ENCODE measurements at places on chromosomes 6 and 20.

DNA sequence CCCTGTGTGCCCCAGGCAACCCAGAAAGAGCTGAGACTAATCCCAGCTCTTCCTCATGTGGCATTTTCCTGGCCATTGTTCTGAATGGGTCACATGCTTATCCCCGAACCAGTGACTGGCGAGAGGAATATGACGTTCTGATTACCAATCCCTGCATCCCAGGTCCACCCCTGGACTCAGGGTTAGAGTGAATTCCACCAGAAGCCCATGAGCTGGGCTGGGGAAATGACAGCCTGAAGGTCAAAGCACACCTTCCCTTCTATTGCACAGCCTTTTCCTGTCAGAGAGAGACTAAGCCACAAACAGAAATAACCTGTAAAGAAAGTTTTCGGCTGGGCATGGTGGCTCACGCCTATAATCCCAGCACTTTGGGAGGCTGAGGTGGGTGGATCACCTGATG is 70.9 kb downstream of the ZNF217 start:
- DNase-seq, result no peak

GRCh38 chr6:132525866-132526265 is 12.2 kb upstream of the TAAR9 start:
- no peak for DNase-seq

DNA sequence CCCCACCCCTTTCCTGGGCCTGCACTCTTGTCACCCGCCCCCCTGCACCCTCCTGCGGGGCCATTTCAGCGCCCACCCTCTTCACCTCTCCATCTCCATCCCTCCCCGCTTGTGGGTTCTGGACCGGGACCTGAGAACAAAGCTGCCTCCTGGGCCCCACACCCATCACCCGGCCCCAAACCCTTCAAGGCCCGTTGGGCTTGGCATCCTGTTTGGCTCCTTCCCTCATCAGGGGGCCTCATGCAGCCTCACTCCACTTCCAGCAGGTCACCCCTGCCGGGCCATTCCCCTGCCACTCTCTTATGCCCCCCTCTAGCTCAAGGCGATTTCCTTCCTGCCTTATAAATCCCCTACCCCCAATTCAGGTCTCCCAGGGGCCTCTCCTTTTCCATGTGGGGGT is 67.4 kb downstream of the SRC start:
- no peak for DNase-seq

DNA sequence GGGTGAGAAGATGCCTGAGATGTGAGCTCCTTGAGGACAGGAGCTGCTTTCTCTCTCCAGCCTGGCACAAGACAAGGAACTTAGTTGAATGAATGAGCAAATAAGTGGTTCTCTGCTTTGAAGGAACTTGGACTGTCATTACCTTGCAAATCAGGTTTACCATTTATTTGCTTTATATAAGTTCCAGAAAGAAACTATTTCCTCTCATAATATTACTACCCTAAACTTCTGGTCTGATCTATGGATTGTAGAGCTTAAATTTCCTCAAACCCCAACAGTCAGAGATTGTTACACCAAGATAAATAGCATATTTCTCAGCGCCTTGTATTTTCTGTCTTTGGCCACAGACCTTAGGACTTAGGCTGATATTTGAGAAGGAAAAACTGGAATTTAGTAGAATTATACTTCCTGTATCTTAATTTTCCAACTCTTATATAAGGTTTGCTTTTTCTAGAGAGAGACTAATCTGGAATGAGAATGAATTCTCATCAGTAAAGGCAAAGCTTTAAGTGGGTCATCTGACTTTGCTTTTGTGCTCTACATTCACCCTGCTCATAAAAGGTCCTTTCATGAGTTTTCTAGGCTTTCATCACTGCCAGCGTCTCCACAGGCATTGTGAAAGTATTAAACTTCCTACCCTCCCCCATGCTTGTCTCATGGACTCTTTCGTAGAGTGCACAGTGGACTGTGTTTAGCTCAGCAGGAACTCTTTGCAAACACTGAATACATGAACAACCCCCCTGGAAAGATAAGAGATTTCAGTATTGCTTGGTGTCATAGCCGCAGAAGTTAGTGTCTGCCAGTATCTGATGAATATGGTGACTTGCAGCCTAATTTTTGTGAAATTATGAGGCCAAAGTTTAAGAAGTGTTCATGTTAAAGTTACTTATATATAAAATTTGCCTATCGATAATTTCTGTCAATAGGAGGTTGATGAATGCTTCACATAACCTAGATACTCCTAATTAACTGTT is 74.0 kb downstream of the PTPRA start:
- no peak for DNase-seq

DNA sequence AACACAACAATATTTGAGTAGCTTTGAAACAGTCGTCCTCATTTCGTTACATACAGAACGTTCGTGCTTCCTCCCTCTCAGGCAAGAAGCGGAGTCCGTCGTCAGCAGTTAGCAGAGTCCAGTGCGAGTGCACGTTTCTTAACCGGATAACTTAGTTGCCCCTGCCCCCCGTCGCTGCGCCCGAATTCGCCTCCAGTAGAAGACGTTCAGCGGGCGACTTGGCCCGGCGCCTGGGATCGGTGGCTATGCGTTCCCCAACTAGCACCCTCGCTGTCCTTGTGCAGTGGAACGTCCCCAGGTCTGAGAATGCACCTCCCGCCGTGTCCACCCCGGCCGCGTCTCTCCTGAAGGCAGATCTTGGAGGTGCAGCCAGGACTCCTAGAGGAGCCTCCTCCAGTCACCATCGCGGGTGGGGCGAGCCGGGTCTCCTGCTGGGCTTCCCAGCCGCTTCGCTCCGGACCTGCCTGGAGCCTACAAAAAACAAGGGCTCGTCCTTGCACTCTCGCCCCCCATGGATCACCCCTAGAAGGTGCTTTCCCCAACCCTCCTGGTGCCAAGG is 910 bp upstream of the PCSK2 start:
- DNase-seq, result peak; percentile 59

DNA sequence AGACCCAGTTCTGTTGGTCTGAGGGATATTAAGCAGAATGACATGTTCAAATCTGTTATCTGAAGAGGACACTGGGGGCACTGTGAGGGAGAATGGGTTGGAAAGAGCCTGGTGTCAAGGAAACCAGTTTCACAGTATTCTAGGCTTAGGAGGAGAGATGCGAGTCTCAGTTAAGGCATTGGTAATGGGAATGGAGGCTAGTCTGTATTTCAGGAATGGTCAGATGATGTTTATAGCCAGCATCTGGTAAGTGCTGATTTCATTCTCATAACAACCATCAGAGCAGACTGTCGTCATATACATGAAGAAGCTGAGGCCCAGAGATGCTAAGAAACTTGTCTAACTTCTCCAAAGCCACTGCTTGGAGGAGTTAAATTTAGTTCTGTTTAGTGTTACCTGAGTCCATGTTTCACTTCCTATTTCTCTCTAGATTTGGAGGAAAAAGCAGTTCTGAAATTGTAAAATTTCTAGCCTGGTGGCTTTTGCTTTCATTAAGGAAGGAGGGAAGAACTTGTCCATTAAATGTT is 242.0 kb downstream of the ARID1B start:
- peak; percentile 32 for DNase-seq

- no peak for DNase-seq
Measured at GRCh38 chr6:149084808-149085556, 232.5 kb upstream of the TAB2 start.

DNA sequence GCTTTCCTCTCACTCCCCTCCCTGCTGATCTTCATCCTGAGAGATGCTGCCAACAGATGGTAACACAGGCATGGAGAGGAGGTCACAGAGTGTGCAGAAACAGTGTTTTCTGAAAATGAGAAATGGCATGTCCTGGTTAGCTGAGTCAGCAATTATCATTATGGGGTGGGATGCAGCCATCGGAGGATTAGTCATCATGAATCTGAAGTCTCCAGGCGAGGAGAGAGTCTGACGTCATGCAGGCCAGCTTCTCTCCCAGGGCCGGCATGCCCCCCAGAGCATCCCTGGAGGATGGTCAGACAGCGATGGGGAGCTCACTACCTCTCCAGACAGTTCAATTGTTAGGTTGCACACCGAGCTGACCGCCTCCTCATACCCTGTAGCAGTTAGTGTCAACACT is 4.7 kb upstream of the GTSF1L start:
- no peak for DNase-seq

GRCh38 chr6:167698540-167698939 is 128.2 kb upstream of the AFDN start:
- DNase-seq, result no peak

- DNase-seq, result no peak
Measured at GRCh38 chr6:169397684-169398083, 144.0 kb upstream of the THBS2 start.

GRCh38 chr6:44549516-44549915 is 162.0 kb downstream of the CDC5L start:
- DNase-seq, result no peak

DNA sequence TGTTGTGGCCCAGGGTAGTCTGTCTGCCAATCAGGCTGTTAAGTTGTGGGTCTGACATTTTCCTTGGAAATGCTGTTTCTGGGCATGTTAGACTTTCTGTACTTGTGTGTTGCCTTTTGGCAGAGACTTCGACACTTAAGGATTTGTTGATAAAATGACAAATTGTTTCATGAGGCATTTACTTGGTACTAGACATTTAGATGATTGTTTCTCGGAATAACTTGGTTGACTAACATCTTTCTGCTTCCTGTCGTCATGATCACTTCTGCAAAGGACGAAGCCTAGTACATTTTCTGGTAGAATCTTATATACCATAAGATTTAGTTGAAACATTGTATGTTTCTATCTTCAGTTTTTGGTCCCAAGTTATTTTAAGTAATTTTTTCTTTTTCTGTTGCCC is 34.1 kb downstream of the UTRN start:
- no peak for DNase-seq

DNA sequence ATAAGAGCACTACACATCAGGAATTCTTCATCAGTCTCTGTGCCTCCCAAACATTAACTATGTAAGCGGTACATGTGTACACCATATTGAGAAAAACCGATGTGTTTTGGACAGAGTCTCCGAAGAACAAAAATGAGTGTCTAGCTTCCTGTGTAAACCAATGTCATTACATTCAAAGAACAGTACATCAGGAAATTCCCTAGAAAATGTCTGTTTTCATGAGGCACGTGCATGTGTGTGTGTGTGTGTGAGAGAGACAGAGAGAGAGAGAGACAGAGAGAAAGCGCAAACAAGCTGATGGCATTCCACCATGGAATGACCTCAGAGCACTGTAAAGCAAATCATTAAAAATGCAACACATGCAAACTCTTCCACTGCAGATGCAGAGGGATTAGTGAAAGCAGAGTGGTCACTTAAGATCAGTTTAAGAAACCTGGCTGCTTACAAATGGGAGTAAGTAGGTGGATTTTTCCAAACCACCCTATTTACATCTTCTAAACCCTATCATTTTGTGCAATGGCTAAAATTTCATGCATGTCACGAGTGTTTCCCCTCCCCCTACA is 133.9 kb downstream of the HIVEP2 start:
- DNase-seq, result no peak

DNA sequence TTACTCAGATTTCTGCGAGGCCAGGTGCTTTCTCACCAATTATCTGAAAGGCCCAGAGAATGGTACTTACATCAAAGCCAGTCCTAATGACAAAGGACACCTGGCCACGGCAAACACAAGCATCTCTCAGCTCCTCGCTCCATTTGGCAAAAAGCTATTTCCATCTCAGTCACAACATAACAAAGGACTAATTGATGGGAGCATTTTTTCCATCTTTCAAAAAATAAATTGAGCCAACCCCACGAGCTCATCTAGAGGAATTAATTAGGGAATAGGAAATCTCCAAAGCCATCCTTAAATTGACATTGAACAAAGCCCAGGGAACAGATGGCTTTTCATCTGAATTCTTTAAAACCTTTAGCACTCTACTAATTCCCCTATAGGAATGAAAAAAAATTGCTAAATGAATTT is 236.7 kb downstream of the HAO1 start:
- DNase-seq, result peak; percentile 100

GRCh38 chr20:1427457-1428054 is 34.7 kb upstream of the FKBP1A start:
- peak; percentile 23 for DNase-seq

DNA sequence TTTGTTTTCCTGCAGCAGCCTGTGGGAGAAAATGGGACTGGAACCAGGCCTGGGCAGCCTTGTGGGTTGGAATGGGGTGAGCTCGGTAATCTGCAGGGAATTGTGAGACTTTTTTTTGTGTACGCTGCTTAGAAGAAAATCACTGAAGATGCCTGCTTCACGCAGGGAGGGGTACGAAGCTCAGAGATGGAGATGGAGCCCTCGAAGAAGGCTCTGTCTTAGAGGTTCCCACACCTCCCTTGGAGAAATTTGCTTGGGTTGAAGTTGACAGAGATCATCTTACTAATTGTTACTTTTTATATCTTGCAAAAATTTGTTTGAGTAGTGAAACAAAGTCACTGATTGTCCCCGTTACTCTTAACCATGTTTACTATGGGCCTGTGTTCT is 894 bp downstream of the PYGB start:
- DNase-seq, result no peak

DNA sequence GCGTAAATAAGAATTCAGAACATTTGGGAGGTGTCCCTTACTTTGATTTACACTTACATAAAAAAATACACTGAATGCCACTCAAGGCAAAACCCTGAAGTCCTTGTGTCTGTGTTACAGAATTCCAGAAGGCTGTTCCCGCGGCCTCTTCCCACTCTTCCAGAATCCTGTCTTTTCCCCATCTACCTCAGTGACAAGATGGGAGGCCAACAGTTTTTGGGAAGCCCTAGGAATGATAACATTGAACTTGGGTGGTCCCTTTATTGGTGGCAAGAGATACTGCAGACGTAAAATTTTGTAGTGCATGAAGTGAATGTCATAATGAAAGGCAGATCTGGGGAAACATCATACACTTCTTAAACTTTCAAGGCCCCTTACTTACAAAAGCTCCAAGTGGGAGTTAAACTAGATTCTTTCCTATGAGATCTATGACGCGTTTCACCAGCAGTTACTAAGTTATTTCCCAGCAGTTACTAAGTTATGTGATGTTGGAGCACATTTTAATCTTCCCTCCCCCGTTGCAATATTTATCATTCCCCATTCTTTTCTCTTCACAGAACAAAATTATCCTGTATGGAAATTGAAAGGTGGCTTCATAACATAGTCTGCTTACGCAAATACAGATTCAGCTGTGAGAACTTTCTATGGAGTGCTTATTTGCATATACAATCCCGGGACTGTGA is 79.5 kb downstream of the BCAS1 start:
- no peak for DNase-seq

DNA sequence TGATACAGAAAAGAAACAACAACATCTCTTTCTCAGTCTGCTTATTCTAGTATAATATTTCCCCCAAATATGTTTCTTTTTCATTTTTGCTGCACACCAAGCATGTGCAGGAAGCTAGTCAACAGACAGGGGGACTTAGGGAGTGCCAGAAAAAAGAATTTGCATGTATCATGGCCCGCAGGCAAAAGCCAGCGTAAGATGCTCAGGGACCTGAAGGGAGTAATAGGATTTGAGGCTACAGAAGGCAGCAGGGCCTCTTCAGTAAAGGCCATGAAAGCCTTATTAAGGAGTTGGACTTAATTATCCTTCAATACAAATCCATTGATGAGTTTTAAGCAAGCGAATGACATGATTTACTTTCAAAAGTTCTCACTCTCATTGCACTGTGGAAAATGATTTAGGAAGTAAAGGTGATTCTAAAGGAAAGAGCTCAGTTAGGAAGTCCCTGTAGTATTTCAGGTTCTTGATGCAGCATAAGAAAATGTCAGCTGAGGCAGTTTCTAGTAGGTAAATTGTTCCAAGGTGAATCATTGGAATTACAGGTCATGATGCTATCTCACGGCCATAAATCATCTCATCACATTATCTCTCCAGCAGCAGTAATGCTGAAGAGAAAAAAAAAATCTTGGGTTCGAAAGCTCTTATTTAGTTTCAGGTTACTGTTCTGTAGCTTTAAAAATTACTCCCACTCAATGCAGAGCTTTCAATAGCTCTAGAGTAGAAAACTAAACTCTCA is 94.8 kb downstream of the PTCHD4 start:
- no peak for DNase-seq

- DNase-seq, result peak; percentile 92
Measured at GRCh38 chr6:126227833-126228702, 111.8 kb upstream of the CENPW start.

All from NCI-H1105 treated with DMSO at 0.1 percent for 48 hours (cell line).